SK-N-SH treated with all-trans-retinoic acid at 6 μM for 48 hours (cell line): ENCODE measurements at places on chromosomes 11 and 22.

DNA sequence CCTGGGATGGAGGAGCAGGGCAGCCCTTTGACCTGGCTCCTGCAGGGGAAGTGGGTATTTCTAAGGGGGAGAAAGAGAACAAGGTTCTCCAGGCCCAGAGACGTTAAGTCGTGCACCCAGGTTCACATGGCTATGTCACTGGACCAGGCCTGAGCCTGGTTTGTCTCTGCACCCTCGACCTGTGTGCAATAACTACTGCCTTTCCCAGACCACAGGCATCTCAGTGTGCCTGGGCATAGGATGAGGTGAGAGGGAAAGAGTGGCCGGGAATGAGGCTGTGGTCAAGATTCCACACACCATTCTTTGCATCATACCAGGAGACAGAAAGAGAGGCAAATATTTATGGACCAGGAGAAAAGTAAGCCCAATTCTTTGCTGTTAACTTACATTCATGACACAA lies 66.8 kb downstream of the PRR5L start:
- ATAC-seq: peak; percentile 31; the same call in 2 of the 3 replicates

DNA sequence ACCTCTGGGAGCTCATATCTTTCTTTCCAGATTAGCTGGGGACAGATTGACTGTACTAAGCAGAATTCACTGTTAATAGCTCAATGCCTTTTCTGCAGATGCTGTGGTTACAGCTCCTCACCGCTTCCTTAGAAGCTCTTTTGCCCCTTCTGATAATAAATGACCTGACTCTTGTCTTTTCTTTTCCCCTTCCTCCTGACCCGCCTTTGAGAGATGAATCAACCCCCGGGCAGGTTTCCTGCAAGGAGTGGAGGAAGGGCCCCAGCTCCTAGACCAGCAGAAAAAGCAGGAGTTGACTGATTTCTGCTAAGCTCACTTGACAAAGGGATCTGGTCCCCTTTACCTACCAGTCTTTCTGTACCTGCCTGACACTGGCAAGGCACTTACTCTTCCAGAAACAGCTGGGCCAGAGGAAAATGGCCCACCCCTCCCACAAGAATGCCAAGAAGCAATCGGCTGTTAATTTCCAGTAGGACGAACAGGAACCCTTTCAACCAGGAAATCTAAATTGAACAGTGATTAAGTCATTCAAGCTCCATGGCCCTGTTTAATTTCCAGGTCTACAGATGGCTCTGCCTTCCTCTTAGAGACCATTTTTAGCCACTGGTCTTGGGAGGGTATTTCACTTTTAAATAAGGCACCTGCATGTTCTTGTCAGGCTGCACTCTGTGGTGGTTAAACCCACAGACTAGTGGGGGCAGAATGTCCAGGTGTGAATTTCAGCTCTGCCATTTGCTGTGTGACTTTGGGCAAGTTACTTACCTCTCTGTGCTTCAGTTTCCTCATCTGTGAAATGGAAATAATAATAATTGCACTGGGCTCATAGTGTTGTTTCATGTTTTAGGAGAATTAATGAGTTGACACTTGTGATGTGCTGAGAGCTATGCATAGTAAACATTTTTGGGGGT lies 67.5 kb downstream of the PRR5L start:
- no peak; the same call in 2 of the 3 replicates for ATAC-seq

DNA sequence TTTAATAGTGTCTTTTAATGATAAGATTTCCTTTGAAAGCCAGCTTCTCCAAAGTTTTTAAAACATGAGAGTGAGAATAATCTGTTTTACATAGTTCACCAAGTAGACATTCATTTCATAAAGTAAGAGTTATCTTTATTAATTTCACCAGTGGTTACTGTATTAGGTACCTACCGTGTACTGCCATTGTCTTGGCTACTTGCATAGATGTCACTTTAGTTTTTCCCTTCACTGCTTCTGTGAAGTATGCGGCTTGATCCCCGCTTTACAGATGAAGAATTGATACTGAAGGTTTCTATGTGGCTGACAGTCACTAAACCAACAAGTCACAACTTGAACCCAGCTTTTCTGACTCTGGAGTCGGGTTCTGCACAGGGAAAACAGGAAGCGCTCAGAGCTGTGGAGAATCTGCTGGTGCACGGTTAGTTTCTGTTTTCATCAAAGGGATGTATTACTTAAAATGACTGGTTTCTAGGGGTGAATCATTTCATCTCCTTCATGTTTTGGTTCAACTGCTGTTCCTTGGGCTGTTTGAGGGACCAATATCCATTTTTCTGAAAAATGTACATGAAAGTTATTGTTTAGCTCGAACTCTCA lies 39.3 kb upstream of the MYO18B start:
- no peak for ATAC-seq

DNA sequence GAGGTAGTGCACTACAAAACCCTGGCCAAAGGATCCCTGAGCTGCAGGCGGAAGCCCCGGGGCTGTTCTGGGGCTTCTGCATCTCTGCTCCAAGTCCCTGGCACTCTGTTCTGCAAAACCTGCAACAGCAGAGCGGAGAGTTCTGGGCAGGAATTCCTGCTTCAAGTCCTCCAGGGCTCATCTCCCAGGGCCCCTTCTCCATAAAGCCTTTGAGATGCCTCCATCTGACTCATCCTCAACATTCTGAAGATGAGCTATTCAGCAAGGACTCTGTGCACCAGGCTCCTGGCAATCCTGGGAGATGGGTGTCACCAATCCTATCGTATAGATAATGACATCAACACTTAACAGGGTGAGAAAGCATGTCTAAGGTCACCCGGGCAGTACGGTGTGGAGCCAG lies 19.3 kb downstream of the SYN3 start:
- no peak for ATAC-seq

DNA sequence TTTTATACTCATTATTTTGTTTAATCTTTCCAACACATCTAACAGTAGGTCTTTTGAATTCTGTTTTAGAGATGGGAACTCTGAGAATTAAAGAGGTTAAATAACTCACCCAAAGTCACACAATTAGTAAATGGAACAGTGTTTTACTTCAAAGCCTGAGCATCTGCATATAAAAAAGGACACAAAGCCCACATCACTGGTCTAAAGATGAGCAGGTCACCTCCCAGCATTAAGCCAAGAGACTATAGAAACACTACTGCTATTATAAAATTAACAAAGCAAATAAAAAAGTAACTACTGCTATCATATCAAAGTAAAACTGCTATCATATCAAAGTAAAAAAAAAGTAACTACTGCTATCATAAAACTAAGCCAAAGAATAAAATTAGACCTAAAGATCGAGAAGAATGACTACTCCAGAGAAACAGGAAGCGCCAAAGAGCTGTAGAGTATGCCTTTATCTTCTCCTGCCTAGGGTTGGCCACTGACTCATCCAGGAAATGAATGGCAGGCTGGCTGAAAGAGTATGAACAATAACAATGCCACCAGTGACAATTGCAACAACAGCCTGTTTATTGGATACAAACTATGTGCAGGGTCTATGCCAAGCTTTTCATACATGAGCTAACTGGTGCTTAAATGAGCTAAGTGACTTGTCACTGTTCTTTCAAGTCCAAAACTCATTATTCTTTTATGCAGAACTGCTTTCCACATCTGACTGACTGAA lies 1153.0 kb upstream of the TENM4 start:
- ATAC-seq: no peak

DNA sequence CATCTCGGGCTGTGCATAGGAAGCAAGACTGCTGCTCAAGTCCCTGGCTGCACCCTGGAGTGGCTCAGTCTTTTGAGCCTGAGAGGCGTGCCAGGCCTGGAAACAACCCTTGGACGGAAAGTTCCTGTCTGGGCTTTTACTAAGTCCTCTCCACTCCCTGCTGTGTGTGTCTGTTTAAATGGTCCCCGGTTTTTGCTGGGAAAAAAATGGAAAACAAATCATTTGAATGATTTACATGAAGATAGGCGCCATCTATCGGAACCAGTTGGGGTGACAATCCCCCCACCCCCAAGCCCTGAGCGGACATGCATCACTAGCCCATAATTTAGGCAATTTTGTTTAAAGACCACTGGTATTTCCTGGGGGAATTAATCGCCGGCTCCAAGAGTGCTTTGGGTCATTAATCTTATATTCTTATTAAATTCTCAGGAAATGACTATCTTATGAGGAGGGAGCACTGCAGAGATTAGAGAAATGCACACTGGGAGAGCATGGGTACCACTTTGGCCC lies 2.7 kb upstream of the GAB2 start:
- peak; percentile 22 for ATAC-seq

GRCh38 chr11:20535271-20535881 lies 64.0 kb upstream of the SLC6A5 start:
- ATAC-seq: no peak

- ATAC-seq: no peak
Measured at GRCh38 chr11:69525516-69526452, 44.3 kb downstream of the LINC01488 start.

- ATAC-seq: peak; percentile 99
Measured at GRCh38 chr22:37933711-37934376, 19.6 kb downstream of the C22orf23 start.

- no peak for ATAC-seq
Measured at GRCh38 chr22:36457688-36458450, 23.6 kb downstream of the TXN2 start.

DNA sequence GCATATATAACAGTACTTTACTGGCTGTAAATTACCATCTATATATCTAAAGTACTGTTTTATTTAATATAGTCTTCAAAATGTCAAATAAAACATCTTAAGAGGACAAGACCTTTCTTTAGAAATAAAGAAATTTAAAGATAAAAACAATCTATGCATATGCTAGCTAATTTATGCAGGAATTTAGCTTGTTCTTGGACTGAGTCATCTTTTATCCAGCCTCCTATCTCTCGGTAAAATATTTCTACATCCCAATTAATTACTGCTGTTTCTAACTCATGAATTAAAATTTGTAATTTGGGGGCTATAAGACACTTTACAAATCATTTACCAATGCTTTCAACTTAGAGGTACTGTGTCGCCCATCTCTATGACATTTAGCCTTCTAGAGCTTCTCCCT lies 72.8 kb upstream of the DDI1 start:
- ATAC-seq: peak; percentile 57

DNA sequence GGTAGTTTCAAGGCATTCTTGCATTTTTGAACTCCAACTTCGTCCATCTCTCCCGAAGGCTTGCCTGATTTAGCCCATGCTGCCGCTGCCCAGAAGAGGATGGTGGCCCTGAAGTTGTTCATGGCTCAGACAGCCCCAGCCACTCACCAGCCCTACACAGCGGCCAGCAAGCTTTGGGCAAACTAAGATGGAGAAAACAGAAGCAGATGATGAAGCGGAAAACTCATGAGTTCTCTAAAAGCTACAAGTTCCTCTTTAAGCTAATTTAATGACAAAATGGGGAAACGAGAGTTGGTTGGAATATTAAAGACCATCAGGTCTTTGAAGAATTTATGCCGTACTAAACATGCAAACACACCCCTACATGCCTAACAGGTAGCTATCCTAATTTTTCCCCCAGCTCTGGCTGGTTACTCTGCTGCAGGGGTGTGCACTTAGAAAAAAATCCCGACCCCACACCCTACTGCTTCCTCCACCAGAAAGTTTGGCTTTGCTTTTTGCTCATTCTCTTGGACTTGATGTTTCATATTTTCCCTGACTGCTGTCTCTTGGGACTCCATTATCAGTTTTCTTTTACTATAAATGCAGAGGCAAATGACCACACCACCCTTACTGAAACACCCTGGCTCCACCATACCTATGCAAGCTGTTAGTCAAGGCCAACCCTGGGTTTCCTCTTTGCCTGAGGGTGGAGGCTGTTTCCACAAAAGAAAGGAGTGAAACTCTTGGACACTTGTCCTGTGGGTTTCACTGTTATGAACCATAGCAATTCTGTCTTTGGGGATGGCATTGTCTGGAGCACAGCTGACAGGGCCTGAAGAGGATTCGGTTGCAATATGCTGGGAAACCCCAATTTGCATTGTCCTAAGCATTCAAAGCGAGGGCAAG lies at the start of gene MPEG1:
MPEG1 (minus strand) TSS at position 184 of the 888 bp plus-strand sequence; CDS start at position 122, 62 bp downstream.
- no peak for ATAC-seq

GRCh38 chr22:37669586-37669985 lies 5.8 kb upstream of the LGALS1 start:
- no peak for ATAC-seq

GRCh38 chr11:35664977-35665441 lies 2.4 kb downstream of the TRIM44 start:
- ATAC-seq: no peak

GRCh38 chr22:24499706-24500276 lies 4.7 kb downstream of the UPB1 start:
- no peak for ATAC-seq

GRCh38 chr11:17542249-17542648 lies 2.0 kb downstream of the USH1C start:
- ATAC-seq: no peak

DNA sequence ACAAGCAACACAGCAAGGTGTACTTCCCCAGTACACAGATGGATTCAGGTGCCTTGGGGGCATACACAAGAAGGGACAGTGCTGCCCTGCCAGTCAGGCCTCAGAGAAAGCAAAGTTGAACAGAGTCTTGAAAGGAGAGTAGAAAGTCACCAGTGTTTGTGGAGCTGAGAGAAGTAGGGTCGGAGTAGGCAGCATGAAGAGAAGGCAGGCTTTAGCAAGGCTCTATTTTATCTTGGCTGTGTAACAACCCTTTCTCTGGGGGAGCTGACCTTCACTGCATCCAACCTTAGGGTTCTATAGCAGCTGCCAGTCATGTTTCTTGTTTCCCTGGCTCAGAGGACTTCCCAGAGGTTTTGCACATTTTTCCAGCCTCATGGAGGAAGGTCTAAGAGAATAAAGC lies 77.4 kb upstream of the BLID start:
- ATAC-seq: no peak; the same call in 2 of the 3 replicates

GRCh38 chr22:23376256-23376655 lies 195.9 kb downstream of the BCR start:
- ATAC-seq: peak; percentile 77

DNA sequence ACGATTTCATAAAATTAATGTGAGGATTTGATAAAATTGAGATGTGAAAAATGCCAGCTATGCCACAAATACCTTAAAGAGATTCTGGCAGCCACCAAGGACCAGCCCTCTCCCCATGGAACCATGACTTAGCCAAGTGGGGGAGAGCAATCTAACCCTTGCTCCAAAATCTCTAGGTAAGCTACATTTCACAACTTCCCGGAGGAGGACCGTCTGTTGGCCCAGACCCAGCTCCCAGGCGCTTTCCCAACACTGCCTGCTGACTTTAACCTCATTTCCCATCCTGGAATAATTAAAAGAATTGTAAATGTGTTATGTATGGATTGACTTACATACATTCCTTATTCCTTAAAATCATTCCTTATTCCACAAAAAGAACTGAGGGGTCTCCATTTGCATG lies 47.5 kb upstream of the TENM4 start:
- no peak for ATAC-seq

- ATAC-seq: no peak
Measured at GRCh38 chr11:60835534-60835846, 6.4 kb upstream of the CCDC86 start.

DNA sequence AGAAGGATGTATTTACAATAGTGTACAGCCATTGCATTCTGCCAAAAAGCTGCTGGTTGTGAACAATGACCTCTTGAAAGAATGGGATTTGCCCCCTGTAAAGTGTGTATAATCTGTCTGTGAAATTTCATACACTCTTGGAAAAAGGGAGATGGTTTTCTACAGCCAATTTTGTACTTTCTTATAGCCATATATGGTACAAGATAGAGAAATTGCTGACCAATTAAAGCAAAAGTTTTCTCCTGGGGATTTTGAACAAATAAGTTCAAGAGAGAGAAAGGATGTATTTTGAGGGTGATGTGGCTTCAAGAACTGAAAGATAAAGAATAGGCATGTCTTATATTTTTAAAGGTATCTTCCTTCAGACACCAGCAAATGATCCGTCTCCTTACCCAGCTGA lies 211.0 kb downstream of the NAV2 start:
- no peak for ATAC-seq
